Activated T-cell treated with anti-CD3 and anti-CD28 coated beads for 48 hours (primary cell): ENCODE measurements at places on chromosomes 7 and 10.

GRCh38 chr7:128036226-128036940, 5.1 kb upstream of the LRRC4 start:
- DNase-seq: no peak

DNA sequence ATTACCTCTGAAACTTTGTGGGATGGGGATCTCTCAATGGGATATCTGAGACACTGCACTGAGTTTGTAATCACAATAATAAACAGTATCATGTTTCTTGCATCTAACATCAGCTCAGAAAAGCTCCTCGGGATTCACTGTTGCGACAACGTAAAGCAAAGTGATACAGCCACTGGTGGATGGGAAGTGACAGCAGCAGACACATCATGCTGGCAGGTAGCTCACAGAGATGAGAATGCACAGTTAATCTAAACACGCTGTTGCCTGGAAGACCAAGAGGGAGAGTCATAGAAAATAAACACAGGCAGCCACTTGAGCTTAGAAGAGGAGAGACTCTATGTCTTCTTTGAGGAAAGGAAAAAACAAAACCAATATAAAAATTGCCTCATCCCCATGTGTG, 513.8 kb downstream of the MAGI2 start:
- DNase-seq: no peak

DNA sequence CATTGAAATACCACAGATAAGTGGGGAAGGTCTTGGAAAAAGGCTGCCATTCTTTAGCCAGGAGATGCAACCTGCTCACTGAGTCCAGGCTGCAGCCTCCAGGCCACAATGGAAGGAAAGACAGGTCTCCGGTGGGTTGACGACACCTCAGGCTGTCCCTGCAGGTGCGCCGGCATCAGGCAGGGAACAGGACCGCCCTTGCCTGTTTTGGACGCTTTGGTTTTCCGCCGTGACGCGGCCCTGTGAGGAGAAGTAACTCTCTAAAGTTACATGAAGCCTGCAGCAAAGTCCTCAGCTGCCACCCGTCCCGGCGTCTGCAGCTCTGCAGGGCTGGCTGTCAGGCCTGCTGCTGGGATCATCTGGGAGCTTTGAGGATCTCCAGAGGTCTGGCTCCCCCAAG, 147.0 kb downstream of the WDR37 start:
- DNase-seq: no peak

- no peak for DNase-seq
Measured at GRCh38 chr7:133593561-133593960, 340.7 kb downstream of the EXOC4 start.

DNA sequence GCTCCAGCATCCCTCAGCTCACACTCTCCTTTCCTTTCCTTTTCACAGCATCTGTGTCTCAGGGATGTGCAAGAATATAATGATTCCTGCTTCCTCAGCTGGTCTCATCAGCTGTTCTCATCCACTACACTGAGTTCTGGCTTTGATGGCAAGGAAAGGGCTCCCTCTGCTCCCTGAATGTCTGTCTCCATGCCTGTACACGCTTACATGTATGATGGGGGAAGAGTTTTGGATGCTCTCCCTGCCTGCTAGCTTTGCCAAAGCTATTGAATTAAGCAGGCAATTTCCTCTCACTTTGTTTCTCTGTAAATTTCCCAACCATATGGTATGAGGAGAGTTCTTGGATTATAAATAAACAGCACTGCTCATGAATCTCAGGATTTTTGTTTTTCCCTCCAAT, 254.5 kb downstream of the SORCS3 start:
- no peak for DNase-seq
